ENCODE measurements at places on chromosomes 4 and X.

- DNase-seq = no peak
Measured at GRCh38 chr4:70504733-70505132, 13.6 kb upstream of the AMTN start.

- no peak for DNase-seq
Measured at GRCh38 chrX:50973199-50973598, 62.7 kb downstream of the BMP15 start.

DNA sequence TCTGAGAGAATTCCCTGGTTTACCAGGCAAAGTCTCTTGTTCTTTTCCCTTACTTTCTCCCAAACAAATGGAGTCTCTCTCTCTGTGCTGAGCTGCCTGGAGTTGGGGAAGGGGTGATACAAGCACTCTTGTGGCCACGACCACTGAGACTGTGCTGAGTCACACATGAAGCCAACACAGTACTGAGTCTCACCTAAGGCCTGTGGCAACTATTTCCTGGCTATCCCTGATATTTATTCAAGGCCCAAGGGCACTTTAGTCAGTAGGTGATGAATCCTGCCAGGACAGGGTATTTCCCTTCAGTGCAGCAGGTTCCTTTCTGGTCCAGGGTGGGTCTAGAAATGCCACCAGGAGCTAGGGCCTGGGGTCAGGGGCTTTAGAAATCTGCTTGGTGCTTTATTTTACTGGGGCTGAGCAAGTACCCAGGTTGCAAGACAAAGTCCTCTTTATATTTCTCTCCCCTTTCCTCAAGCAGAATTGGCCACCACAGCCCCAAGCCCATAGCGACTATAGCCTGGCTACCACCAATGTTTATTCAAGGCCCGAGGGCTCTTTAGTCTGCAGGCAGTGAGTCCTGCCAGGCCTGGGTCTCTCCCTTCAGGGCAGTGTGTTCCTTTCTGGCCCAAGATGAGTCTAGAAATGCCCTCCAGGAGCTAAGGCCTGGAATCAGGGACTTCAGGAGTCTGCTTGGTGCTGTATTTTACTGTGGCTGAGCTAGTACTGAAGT lies 10.5 kb downstream of the ARL13A start:
- no peak for DNase-seq

DNA sequence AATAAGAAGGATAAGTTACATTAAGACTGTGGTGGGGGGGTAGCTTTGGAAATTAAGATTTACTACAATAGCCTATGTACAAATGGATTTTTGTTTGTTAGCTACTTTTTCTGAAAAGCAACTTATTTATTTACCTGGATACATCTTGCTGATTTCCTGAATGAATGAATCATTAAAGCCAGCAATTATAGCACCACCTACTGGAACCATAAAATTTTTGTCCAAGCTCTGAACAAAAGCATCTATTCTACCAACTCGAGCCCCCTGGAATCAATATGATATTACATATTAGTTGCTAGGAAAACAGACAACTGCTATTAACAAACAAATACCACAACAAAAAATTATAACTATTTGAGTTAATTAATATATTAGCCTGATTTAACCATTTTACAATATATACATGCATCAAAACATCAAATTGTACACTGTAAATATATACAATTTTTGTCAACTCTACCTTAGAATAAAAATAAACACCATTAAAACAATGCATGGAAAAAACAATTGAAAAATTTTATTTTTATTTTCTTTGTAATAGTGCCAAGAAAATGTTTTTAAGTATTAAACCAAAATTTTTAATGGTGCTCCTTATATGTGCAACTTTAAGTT lies 15.3 kb downstream of the SEPSECS start:
- peak; percentile 45 for DNase-seq

DNA sequence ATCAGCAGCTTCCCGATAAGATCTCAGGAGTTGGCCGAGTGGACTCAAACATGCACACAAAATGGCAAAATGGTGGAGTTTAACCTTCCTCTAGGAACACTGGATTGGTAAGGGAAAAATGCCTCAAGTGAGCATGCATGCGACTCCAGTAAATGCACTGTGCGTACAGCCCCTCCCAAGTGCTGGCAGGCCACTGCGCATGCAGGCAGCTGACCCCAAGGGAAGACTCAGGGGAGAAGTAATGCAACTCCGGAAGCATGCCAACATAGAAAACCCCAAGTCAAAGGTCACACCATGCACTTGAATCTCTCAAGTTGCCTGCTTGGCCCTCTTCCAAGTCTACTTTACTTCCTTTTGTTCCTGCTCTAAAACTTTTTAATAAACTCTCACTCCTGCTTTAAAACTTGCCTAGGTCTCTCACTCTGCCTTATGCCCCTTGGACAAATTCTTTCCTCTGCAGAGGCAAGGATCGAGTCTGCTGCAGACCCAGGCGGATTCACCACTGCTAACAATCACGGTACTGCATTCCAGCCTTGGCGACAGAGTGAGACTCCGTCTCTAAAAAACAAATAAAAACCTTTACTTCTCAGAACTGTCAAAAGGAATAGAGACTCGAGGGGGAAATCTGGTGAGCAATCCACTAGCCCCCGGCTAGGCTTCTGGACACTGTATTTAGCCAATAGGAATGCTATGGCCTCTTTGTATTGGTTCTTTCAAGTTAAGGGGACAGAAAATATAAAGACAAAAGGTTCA lies 33.5 kb downstream of the NYX start:
- DNase-seq = no peak

DNA sequence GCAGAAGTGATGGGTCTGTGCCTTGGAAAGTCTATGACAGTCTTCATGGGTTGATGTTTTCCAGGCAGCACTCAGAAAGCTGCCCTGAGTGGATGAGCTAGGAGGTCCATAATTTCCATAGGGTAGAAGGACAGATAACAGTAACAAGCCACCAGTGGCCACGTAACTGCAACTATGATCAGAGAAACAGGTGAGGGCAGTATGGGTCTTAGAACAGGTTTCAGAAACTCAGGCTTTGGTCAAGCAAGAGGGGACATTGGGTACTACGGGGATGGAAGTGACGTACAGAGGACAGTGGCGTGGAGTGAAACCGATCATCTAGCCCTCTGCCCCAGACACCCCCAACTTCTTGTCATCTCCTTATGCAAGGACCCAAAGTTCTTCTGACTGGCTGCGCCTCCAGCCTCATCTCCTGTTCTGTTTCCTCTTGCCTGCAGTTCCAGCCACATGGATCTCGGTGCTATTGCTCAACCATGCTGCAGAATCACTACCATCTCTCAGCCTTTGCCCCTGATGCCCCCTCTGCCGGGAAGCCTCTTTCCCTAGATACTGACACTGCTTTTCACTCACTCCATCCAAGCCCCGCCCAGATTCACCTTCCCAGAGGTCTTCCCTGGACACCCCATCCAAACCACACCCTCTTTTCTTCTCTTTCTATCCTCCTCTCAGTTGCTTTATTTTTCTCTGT lies 123.4 kb downstream of the MFAP3L start:
- DNase-seq = no peak

DNA sequence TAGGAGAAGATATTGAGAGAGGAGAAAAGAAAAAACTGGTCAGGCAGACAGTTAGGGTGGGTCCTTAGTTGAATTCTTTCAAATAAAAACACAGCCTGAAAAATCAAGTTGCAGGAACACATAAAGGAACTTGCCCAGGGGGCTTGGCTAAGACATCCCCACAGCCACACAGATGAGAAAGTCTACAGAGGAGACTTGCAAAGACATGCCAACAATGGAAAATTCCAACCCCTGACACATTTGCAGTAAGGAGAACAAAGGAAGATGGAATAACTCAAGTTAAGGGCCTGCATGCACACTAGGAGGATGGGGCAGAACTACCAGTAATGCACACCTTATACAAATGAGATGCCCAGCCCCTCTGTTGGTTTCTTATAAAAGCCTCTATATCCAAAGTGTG lies 197.6 kb downstream of the CPXCR1 start:
- no peak for DNase-seq

DNA sequence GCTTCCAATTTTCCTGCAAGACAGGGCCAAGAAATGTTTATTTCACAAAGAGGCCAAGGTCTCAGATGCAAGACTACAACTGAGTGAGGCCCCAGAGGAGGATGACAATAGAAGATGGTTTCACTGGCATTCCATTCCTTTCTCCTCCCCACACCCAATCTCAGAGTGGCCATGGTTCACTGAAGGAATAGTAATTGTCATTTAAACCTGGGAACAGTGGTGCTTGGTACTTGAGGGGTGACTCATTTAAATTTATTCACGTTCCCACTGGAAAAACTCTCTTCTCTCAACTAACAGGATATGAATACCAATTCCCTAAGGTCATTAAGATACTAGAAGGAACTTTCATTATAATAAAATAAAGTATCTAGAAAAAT lies 35.3 kb upstream of the CXCL8 start:
- peak; percentile 60 for DNase-seq

GRCh38 chr4:68361146-68361589 lies 11.3 kb upstream of the YTHDC1 start:
- DNase-seq = no peak

- no peak for DNase-seq
Measured at GRCh38 chr4:67751260-67751659, 2.9 kb downstream of the GNRHR start.

GRCh38 chr4:47990145-47990544 lies 26.3 kb downstream of the CNGA1 start:
- no peak for DNase-seq

- peak; percentile 63 for DNase-seq
Measured at GRCh38 chrX:119698845-119699244, 5.9 kb upstream of the SEPTIN6 start.

DNA sequence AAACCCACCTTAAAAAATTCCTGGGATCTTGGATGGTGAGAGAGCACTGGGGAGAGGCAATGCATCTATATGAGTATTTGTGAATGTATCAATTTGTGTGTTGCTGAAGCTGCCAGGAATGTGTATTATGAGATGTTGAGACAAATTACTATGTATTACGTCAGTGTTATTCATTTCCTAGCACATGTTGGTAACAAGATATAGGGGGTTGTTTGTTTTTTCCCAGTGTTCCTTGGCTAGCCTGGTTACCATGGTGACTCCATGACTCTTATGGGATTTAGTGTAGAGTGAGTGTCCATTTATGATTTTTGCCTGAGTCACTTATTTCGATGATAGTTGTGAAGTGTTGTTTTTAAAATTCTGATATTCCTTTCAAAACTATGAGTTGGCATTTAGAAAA lies 65.6 kb downstream of the RAB40A start:
- DNase-seq = peak; percentile 19

GRCh38 chr4:80022282-80022681 lies 50.7 kb downstream of the ANTXR2 start:
- no peak for DNase-seq

- peak; percentile 54 for DNase-seq
Measured at GRCh38 chrX:13428053-13428786, 108.4 kb upstream of the ATXN3L start.

GRCh38 chr4:77360451-77360850 lies 203.4 kb downstream of the CCNG2 start:
- DNase-seq = no peak

DNA sequence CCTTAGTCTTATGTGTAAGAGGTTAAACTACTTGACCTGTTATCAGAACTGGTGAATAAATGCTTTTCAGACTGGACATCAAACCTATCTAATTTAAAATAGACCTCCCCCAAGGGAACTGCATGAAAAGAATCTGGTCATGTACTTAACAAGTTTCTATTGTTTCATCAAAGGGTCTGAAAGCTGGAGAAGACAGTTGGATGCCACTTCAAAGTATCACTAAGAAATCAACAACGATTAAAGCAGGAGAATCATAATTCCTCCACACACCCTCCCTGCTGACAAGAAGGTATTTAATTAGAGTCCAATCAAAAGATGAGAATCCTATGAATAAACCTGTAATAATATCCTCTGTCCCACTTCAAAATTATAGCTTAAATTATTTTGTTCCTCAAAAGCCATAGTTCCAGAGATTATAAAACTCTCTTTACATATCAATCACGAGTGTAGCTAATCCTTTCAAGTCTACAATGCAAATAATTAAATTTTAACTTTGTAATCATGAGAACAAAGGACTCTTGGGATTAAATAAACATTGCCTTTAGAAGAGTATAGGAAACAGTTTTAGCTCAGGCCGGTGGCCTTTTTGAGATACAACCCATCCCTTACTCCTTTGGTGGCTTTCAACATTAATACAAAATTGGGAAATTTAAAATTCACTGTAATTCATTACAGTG lies 35.1 kb downstream of the TSPAN5 start:
- no peak for DNase-seq

GRCh38 chr4:144985014-144985413 lies 113.0 kb downstream of the ANAPC10 start:
- no peak for DNase-seq

DNA sequence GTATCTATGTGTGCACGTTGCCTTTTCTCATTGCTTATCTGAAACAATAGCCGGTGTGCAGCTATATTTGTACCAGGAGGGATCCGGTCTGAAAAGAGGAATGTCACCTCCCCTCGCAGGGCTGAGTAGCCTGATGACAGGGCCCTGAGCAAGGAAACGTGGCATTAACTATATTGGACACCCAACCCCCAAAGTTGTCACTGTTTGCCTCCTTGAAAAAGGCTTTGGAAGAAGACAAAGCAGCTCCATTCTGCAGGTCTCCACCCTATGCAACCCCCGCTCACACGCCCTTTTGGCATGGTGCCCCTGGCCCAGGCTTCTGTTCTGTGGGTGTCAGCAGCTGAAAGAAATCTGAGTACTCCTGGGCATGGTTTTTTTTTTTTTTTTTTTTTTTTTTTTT lies 8.2 kb downstream of the PRRG3 start:
- no peak for DNase-seq

DNA sequence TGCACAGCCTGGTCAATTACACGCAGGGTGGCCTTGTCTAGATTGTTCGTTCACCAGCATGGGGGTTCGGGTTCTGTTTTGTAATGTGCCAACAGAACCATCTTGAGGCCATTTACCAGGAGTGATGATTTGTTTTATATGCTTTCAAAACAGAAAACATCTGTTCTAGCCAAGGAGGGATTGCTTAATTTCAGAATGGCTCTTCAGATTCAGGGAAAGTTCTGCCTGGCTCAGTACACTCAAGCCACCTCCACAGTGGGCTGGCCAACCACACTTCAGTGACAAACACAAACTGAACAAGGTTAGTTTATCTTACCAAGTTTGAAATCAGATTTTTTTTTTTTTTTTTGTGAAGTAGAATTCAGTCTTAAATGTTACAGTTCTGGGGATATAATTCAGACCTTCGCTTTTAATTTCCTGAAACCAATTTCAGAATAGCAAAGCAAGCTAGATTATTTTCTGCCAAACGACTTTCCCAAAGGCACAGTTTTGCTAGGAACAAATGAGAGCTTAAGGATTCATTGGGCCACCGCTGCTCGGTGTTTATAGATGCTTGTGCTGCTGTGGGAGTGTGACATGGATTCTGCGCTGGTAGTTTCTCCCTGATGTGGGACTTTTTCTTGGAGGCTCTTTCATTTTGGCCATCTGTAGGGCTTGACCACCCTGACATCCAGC lies 23.4 kb downstream of the SMS start:
- no peak for DNase-seq

GRCh38 chr4:173590697-173591096 lies 60.7 kb upstream of the HAND2 start:
- DNase-seq = no peak
